CD4-positive, CD25-positive, alpha-beta regulatory T cell (primary cell): ENCODE measurements at places on chromosomes 4 and X. TPM values are rescaled to one million over a fixed set of nuclear protein-coding genes. Genes with fewer than 3 reads are reported as not detected.

Gene TMEM150C
- not detected for total RNA-seq

Gene CSAG2
- not detected for total RNA-seq

DNA sequence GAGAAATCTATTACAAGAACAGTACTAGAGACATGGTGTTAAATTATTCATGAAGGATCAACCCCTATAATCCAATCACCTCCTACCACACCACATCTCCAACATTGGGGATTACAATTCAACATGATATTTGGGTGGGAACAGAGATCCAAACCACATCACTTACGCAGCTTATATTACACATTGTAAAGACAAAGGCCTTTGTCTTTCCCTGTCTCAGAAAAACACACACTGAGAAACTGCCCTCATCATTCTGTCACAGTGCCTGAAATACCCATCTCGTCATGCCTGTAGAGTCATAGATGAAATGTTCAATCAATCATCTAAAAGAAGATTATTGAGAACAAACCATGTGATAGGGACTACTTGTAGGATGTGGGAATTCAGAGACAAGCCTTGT is 558.8 kb upstream of the GRIA3 start:
- no peak for DNase-seq

- no peak for DNase-seq
Measured at GRCh38 chr4:119039779-119040178, 95.9 kb upstream of the MYOZ2 start.
